ENCODE measurements at places on chromosomes 4 and X.

- DNase-seq = no peak
Measured at GRCh38 chr4:176320976-176321361, 1.2 kb downstream of the SPCS3 start.

DNA sequence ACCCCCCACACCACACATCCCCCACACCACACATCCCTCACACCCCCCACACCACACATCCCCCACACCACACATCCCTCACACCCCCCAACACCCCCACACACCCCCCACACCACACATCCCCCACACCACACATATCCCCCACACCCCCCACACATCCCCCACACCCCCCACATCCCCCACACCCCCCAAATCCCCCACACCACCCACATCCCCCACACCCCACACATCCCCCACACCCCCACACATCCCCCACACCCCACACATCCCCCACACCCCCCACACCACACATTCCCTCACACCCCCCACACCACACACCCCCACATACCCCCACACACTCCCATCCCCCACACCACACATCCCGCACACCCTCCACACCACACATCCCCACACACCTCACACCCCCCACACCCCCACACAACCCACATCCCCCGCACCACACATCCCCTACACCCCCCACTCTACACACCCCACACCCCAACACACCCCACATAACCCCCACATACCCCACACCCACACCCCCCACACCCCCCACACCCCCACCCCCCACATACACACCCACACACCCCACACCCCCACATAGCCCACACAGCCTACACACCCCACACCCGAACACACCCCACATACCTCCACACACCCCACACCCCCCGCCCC lies 172.9 kb downstream of the DCLK2 start:
- no peak for DNase-seq

DNA sequence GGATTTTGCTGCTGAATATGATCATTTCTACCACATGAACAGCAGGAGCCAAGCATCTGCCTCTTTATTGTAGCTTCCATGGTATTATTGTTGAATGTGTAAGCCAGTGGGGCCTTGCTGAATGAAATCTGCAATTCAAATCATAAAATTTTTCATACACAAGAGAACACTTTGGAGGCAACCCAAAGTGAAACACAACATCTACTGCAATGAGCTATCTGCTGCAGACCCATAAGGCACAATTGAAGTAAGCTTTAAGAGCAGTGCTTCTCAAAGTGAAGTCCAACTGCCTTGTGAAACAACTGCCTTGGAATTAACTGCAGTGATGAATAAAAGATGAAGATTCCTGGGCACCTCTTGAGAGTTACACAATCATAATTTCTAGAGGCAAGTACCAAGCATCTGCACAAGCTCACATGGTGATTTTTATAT lies 626.3 kb upstream of the INTU start:
- no peak for DNase-seq

- DNase-seq = no peak
Measured at GRCh38 chr4:11037637-11038036, 353.1 kb upstream of the CLNK start.

GRCh38 chr4:31538877-31539276 lies 818.7 kb downstream of the PCDH7 start:
- no peak for DNase-seq

DNA sequence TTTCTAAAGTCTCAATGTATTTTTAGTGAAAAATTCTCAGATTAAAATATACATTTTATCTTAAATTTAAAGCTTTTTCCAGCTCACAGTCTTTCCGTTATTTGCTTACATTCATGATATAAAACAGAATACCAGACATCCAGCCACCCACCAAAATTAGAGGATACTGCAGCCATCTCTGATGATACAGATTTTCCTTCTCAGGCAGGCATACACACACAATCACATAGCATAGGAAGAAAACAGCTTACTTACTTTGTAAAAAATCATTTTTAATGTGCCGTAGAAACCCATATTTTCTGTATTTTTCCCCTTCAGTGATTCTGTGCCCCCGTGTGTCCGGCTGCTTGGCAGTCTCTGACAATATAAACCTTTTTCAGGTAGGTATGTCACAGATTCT lies 183.7 kb downstream of the FBXW7 start:
- DNase-seq = no peak

GRCh38 chrX:20437683-20438082 lies 171.0 kb upstream of the RPS6KA3 start:
- DNase-seq = no peak
